ENCODE measurements at places on chromosomes 3 and 15. TPM values are rescaled to one million over a fixed set of nuclear protein-coding genes. Genes with fewer than 3 reads are reported as not detected.

DNA sequence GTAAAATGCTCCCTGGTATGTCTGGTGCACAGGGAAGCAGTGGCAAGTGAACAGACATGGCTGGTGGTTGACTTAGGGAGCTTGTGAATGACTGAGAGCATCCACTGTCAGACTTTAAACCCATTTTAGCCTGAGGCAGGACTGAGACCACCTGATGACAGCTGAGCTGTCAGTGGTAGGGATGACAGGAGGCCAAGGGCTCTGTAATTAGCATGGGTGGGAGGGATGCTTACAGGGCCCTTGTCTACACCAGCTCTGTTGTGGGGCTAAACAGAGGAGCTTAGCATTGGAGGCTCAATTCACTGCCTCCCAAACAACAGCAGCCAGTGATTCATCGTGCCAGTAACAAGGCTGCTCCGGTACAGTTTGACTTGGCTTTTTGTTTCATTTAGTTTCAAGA, 169.4 kb downstream of the CHST2 start:
- DNase-seq, result no peak

DNA sequence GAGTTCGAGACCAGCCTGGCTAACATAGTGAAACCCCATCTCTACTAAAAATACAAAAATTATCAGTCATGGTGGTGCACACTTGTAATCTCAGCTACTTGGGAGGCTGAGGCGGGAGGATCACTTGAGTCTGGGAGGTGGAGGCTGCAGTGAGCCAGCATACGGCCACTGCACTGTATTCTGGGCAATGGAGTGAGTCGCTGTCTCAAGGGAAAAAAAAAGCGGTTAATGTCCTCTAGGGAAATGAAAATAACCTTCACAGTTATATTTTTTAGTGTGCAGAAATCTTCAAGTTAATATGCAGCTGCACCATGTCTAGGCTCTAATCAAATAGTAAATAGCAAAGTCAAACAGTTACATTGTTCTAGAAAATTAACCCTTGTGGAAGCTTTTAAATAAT, 14.8 kb downstream of the CEP19 start:
- no peak for DNase-seq

DNA sequence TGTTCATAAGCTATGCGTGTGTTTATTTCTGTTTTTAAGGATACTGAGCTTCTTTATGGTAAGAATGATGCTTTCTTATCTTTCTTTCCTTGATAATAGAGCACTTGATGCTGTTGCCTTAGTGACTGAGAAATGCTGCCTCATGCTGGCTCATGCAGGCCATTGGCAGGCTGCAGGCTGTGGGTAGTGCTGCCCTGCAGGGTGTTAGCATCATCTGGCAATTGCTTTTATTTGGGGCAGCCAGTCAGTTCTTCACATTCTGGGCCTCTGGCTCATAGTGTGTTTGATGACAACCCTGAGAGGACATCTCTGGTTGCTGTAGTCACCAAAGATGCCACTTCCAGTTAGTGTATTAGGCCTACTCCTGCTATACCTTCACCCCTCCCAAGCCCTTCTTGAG, 66.2 kb upstream of the ONECUT1 start:
- no peak for DNase-seq

DNA sequence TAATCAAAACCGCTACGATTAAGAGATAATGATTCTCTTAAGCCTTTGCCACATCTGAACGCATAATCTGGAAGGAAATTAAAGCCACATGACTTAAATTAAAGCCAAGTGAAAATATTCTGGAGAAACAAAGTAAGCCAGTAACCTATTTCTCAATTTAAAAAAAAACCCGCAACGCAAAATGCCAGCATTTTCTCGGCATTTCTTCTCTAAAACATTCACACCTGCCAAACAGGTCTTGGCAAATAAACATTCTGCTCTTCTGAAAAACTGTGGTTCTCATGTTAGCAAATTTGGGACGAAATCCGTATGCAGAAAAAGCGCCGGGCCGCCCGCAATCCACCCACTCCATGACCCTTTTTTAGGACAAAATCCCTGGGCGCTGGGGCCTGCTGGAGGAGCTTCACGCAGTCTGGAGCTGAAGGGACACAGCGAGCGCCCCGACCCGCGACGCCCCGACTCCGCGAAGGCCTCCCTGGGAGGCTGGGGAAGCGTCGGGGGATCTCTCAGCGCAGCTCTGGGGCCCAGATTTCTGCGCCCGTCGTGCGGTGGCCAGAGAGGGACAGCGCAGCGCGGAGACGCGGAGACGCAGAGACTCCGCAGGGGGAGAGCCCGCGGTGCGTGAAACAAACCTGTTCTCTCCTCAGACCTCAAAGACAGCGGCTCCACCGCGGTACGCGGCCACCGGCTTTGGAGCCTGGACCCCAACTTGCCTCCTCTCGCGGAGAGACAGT, 471 bp downstream of the NKIRAS1 start:
- no peak for DNase-seq

DNA sequence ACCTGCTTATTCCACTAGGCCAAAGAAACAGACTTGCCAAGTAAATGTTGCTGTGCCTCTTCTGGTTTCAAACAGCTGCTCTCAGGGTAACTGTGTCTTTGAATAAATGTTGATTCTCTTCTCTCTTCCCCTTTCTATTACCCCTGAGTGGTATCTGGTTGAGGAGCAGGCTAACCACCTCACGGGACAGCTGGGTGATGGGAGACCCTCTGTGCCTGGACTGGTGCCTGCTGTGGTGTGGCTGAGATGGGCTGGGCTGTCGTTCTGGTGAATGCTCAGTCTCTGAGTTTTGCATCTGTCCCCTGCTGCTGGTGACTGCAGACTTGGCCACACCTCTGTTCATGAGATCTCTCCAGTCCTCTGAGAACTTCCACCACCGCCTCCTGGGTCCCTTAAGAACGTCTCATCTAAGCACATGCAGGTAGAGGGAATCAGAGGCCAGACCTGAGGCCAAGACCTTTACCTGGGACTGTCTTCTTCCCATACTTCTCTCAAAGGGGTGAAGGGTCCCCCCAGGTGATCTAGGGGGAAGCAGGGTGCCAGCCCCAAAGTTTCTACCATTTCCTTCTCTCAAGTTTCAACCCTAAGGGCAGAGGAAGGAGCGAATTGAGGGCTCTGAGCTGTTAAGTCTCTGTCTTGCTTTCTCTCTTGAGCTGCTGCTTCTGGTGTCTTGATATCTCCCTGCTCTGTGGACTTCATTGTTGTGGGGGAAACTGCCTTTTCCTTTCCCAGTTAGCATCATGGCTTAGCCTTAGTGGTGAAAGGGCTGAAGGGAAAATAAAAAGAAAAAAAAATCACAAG, 252.9 kb downstream of the EBLN2 start:
- no peak for DNase-seq

- no peak for DNase-seq
Measured at GRCh38 chr3:105927741-105928140, 58.9 kb upstream of the CBLB start.

- DNase-seq, result peak; percentile 53
Measured at GRCh38 chr3:146187334-146187950, 26.5 kb upstream of the PLOD2 start.

- DNase-seq, result no peak
Measured at GRCh38 chr3:47108546-47108945, 55.4 kb downstream of the SETD2 start.

ZDHHC23 gene
- total RNA-seq, result 7.8 TPM

STARD9 gene
- total RNA-seq, result 26.2 TPM

THSD4 gene
- total RNA-seq, result 127 TPM

FRMD4B gene
- total RNA-seq, result 66.7 TPM

Measured in spinal cord (tissue), 10 donors.